ENCODE measurements at places on chromosomes 7 and 10.

DNA sequence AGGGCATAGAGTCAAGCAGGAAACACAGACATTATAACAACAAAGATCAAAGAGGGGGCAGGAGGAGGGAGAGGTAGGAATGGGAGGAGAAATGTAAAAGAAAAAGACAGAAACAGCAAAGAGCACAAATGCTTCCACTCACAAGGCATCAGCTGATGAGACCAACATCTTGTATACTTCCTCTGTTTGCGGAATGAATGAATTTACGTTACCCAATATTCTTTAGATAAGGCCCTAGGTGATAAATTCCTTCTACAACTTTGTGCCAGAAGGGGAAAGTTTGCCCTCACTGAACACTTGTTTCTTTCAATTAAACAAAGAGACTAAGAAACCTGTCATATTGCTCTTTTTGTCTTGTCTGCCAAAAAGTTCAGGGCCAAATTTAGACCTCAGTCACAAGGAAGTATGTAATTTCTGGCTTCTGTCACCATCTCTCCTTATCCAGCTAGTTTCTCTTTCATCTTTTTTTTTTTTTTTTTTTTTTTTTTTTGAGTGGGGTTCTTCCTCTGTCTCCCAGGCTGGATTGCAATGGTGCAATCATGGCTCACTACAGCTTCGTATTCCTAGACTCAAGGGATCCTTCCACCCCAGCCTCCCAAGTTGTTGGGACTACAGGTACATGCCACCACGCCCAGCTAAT, 116.4 kb upstream of the NANOS1 start:
- DNase-seq = no peak

- DNase-seq = no peak
These were observed 139.3 kb upstream of the CDK13 start for GRCh38 chr7:39810710-39811109.

DNA sequence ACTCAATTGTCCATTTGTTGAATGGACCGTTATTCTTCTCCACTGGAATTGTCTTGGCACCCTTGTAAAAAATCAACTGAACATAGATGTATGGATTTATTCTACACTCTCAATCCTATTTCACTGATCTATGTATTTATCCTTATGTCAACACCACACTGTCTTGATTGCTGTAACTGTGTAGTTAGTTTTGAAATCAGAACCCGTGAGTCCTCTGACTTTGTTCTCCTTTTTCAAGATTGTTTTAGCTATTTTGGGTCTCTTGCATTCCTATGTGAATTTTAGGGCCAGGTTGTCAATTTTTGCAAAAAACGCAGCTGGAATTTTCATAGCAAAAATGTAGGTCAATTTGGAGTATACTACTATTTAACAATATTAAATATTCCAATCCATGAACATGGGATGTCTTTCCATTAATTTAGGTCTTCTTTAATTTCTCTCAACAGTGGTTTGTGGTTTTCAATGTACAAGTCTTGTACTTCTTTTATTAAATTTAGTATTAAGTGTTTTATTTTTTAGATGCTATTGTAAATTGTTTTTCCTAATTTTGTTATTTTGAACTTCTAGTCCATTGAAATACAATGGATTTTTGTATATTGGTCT, 10.0 kb downstream of the CAMK2B start:
- no peak for DNase-seq

DNA sequence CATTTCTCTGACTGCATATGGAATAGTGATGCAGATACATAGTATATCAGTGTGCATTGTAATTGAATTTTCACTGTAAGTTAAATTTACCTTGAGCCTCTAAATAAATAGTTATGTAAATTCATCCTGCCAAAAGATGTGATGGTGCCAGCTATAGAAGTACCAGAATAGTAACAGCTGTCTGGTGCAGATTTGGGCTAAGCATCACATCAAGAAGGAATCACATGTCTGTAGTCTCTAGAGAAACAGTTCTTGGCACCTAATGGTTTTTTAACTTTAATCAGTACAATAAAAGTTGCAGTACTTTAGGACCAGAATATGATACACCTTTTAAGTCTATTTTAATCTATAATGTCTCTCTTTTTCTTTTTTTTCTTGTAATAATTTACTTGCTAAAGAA, 17.4 kb downstream of the PLEKHA1 start:
- DNase-seq = no peak

DNA sequence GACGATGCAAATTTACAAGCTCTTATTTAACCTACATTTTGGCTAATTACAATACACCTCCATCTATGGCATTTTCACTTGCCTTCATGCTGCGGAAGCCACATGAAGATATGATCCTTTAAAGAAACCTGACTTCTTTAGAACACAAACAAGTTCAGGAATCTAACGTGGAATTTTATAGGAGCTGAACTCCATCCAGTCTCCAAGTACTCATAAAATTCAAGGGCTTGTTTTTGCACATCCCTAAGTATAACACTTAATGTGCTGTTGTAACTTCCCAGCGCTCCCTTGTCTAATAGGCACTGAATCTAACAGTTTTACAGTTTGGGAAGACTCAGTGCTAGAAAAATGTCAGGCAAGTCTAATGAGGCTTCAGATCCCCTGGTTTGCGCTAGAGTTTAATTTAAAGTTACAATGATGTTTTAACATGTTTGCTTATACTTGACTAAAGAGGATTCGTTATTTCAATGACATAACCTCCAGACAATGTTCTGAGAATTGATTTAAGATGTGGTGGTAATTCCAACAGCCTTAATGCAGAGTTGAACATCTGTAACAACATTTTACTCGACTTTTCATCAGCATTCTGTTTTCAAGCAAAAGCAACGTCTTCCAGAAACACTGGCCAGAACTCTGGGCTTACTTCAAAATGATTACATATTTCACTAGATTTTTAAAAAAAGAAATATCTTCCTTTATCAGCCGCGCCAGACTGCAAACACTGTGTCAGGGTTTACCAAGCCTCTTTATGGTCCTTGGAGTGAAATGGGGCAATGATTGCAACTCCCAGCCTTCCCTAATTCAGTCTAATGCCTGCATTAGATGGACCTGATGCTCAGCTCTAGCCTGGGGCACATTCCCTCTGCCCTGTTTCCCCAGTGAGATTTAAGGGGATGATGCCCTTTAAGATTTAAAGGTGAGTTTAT, 664.3 kb downstream of the KCNMA1 start:
- peak; percentile 85 for DNase-seq

DNA sequence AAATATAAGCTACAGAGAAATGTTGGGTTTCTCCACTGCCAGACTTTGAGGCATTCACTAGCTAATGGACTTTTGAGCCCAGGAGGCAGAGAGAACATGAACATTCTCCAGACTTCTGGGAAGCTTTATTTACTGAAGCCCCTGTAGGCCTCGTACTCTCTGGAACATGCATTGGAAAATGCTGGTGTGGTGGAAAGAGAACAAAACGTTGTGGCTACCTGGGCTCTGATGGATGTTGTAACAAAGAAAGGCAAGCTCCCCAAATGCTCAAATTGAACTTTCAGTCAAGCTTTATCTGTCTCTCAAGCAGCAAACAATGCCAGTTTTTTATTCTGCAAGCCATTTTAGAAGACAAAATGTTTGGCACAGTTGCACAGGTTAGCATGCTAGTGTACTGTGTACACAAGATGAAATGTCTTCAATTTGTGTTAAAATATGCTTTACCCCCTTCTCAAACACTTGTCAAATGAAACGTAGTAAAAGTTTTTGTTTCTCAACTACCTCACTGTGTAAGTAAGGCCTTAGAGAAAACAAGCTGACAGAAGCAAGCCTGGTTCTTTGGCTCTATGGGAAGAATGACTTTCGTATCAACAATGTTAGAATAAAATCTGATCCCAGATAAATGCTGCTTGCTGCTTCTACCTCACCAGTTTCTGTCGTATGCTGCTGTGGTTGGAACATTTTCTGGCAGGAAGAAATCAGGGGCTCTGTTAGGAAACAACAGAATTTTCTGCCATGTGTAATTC, 71.0 kb upstream of the CC2D2B start:
- no peak for DNase-seq

DNA sequence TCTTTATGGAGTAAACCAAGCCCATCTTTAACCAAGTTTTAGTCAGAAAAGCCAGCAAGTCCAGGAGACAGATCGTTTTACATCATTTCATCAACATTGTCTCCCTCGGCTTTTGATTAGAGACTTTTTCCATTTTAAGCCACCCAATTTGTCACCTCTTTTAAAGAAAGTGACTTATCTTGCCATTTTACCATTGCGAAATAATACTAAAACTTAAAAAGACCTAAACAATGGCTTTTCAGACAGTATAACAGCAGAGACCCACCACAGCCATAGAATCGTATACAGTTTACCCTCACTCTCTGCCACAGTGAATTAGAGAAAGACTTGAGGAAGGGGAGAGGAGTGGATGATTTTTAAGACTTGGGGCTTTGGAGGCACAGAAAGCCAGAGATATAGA, 359.7 kb upstream of the C7orf33 start:
- DNase-seq = no peak

- no peak for DNase-seq
These were observed 227.5 kb downstream of the TEX36 start for GRCh38 chr10:125455431-125455830.

DNA sequence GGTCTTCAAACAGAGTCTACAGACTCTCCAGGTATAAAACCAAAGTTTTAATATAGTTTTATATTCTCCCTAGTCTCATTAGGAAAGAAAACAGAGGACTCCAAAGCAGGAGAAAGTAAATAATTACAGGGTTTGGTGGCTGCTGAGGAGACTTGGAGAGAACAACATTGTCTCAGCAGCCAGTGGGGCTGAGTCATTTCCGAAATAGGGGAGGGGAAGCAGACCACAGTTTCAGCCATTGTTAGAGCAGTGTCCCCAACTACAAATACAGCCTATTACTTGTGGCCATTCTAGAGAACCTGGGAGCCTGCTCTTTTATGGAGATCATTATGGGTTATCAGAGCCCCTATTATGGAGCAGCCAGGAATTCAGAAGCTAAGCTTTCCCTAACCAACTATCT, 44.2 kb upstream of the A1CF start:
- no peak for DNase-seq

DNA sequence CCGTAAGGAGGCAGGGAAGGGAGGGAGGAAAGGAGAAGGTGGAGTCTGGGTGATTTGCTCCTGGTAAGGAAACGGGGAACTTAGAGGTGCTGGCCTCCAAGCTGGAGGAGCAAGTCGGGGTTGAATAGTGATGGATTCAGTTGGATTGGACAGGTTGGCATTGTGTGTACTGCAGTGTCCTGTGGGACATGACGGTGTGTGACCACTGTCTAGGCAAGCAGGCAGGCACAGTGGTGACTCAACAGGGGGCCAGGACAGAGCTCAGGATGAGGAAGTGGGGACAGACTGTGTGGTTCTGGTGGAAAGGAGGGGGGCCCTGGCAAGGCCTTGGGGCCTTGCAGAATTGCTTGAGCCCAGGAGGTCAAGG, 48.8 kb downstream of the COL26A1 start:
- DNase-seq = no peak

DNA sequence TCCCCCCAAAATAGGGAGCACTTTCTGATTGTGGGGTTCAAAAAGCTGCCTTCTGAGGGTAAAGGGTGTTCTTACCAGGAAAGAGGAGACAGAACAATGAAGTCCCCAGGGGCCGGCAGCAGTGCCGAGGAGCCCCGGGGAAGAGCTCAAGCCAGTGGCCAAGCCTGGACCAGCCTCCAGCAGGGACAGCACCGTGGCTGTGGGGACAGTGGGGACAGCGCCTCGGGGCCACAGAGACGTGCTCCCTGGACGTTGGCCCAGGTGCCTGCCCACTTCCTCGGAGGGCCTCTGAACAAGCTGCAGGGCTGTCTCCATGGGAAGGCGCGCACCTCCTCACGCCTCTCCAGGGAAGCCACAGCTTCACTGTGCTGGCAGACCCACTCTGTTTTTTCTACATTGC, 312.6 kb downstream of the PTPRN2 start:
- DNase-seq = no peak

- no peak for DNase-seq
These were observed 154.5 kb downstream of the PLXDC2 start for GRCh38 chr10:19970717-19971116.

DNA sequence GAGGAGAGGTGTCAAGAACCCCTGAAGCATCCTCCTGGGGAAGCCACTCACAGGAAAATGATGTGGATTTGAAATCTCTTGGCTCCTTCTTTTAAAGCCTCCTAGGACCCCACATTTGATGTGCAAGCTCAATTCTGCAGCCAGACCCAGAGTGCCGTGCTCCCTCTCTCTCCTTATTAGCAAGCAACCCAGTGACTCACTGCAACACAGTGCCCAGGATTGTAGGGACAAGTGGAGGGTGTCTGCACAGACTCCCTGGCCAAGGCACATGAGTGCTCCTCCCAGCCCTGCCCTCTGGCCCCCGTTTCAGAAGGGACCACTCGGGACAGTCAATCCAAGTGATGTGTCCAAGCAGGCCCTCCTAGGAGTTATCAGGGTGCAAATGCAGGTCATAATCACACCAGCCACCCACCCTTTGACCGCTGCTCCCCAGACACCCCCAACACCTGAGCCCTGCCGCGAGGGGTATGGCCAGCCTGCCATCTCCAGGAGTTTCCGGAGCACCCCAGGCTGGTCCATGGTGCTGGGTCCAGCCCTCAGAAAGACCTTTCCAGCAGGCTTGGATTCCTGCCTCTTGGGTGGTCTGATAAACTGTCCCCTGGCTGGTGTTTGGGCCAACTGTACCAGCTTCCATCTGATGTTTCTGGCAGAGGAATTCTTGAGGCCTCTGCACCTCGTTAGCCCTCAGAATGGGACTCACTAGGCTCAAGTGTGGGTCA, 54.5 kb upstream of the CXCL12 start:
- DNase-seq = no peak

- no peak for DNase-seq
These were observed 132.2 kb downstream of the TCERG1L start for GRCh38 chr10:131179361-131179760.

- DNase-seq = no peak
These were observed 86.5 kb downstream of the ARMH3 start for GRCh38 chr10:101969412-101969922.

DNA sequence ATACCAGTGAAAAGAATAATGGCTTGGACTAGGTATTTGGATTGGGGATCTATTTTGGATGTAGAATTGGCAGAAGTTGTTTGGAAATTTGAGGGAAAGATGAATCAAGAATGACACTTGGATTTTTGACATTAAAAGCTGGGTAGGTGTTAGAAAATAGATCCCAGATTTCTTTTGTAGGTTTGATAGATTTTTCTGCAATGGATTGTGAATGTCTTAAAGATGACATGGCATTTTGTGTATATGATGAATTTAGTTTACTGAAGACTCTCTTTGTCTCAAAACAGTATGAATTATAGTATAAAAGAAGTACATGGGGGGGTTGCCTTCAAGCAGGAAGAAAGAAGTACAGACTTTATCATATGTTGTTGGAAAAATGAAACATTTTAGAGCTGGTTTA, 75.8 kb downstream of the MPLKIP start:
- DNase-seq = no peak
